Hematopoietic multipotent progenitor cell treated with erythropoietin and hydrocortisone succinate and interleukin-3 and kit ligand, for 17 days (in vitro differentiated cells): ENCODE measurements at places on chromosomes 2 and 18.
A peak's percentile ranks its signal among the peaks of the same experiment; 100 is the strongest.

- DNase-seq: no peak
Observed at GRCh38 chr2:231715988-231716616, 7.8 kb downstream of the PTMA start.

DNA sequence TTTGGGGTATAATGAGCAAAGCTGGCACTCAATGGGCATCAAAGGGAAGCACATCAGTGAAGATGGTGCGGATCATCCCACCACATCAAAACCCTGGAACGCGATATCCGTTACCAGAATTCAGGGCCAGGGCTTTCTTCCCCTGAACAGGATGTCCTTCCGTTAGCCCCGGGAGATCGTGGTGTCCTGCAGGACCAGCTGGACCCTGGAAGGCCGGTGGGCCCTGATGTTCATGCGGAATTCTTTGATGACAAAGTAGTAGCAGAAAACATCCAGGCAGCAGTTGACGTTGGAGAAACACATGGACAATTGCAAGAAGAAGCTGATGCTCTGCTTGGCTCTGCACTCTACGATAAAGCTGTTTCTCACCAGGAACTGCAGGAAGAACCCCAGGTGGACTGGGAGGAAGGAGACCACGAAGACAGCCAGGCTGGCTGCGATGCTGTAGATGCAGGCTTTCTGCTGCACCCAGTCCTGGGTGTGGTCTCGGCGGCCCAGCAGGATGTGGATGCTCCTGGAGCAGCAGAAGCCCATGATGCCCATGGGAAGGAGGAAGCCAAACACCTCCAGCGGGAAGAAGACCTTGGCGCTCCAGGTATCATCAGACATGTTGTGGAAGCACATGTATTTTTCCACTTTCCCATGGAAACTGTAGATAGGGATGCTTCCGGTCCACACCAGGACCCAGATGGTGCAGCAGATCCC is 15.0 kb downstream of the GPR55 start:
- no peak for DNase-seq

- no peak for DNase-seq
Observed at GRCh38 chr2:180356676-180357075, 349.6 kb upstream of the CWC22 start.

DNA sequence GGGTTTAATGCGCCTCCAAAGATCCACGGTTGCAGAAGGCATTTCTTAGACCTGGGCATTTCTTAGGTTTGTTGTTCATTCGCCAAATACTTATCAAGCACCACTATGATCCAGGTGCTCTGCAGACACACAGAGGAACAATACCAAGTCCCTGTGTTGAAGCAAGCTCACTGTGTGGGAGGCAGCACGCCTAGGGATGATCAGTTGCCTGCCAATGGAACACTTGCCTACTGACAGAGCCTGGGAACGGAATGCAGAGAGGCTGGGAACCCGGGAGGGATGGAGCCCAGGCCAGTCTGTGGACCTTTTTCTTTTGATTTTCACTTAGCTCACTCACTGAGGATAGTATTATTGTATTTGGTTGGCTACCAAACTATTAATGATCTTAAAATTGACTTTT is 1.9 kb upstream of the GRP start:
- DNase-seq: no peak

- DNase-seq: no peak
Observed at GRCh38 chr2:144515099-144515695, 4.7 kb downstream of the ZEB2 start.

GRCh38 chr2:217160103-217160743 is 300.4 kb upstream of the TNP1 start:
- no peak for DNase-seq

DNA sequence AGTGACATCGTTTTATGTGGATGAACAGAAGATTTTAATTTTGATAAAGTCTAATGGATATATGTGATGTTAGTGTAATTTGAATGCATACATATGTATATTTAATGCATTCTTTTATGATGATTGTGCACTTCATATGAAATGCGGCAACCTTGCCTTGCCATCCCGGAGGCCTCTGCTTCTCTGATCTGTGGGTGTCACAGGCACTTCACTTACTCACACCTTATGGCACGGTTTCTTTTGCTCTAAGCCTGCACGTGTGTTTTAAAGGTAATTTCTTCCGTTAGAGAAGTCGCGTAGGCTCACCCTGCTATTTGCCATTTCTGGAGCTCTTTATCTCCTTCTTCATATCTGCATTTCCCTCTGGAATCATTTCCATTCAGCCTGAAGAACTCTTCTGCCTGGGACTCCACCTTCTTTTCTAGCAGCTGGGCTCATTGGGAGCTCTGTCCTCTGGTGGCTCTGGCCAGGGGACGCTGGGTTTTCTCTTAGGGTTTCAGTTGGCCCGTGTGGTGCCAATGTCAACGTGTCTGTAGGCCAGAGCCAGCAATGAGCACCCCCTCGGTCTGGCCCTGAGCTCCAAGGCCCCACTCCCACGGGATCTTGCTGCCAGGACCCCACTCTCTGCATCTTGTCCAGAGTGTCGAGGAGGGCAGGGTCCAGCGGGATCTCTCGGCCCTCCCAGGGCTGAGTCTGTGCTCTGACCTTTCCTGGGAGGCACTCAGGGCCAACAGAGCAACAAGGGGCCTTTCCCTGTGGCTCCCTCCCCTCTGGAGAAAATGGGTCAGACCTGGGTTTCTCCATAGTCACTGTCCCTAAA is 97.3 kb downstream of the RTP5 start:
- DNase-seq: no peak

DNA sequence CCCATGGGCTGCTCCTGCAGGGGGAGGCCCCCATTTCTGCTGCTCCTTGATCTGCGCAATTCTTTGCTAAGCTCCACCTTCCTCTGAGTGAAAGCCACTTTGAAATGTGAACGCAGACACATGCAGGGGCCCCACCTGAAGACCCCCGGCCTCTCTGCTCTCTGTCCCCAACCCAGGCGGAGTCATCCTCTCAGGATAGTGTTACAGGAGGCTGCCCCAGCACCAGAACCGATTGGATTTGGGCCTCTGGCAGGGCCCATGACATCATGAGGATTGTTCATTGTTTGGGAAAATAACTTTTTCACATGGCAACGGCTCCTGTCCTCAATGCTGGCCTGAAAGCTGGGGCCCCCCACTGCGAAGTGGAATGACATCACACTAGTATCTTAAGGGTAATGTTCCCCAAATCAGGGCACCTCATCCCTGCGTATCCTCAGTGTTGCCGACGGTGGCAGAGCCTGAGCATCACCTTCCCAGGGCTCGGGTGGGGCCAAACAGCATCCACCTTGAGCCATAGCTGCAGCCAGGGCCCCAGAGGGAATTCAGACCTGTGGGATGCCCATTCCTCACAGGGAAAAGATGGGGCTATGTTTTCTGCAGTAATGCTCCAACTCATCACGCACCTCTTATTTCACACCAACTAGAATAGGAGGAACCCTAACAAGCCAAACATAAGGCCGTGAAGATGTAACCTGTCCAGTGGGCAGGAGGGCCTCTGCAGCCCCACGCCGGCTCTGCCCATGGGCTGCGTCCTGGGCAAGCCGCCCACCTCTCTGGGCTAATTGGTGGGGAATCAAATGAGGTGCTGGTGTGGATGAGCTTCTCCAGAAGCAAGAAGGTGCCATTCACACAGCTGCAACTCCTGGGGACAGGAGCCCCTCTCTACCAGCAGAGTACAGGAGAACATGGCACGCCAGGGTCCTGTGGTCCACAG is 2.7 kb upstream of the ERFE start:
- DNase-seq: no peak

- DNase-seq: no peak
Observed at GRCh38 chr2:46163098-46163430, 134.1 kb upstream of the EPAS1 start.

GRCh38 chr18:63016270-63016669 is 300.9 kb downstream of the PHLPP1 start:
- peak; percentile 40 for DNase-seq

GRCh38 chr2:77484026-77484425 is 38.1 kb downstream of the LRRTM4 start:
- no peak for DNase-seq

- DNase-seq: no peak
Observed at GRCh38 chr18:26526128-26526965, 22.0 kb downstream of the KCTD1 start.

- DNase-seq: no peak
Observed at GRCh38 chr2:95387358-95387757, 15.2 kb upstream of the FAHD2A start.

- no peak for DNase-seq
Observed at GRCh38 chr2:228180181-228181097, 1.0 kb downstream of the SPHKAP start.

- DNase-seq: no peak
Observed at GRCh38 chr2:131125195-131125757, 20.1 kb downstream of the PLEKHB2 start.

GRCh38 chr2:36700311-36700710 is 3.8 kb downstream of the VIT start:
- DNase-seq: no peak

DNA sequence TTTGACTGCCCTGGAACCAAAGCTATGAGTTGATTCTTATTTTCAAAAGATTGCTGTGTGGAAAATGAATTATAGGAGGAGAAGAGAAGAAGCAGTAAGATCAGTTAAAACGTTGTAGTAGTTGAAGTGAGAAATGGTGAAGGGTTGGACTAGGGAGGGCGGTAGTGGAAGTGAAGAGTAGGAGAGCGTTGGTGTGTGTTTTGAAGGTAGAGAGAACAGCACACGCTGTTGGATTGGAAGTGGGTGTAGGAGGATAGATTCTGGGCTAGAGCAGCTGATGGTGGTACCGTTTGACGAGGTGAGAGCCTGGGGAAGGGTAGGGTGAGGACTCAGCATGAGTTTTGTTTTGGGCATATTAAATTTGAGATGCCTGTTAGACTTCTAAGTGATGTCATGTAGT is 18.4 kb downstream of the RIOK3 start:
- no peak for DNase-seq

DNA sequence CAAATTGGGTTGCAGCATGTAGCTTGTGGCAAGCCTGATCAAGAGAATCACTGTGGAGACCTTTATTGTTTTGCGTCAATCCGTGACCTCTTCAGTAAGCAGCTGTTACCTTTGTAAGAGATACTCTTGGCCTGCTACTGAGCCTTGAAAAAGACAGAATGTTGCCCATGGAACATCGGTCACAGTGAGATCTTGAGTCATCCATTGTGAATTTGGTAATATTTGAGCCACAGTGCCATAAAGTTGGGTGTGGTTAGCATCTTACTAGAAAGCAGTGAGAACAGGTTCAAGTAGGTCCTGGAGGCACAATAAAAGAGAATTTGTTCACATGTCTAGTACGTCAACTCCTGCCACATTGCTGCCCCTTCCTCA is 12.7 kb upstream of the EFR3B start:
- DNase-seq: no peak

DNA sequence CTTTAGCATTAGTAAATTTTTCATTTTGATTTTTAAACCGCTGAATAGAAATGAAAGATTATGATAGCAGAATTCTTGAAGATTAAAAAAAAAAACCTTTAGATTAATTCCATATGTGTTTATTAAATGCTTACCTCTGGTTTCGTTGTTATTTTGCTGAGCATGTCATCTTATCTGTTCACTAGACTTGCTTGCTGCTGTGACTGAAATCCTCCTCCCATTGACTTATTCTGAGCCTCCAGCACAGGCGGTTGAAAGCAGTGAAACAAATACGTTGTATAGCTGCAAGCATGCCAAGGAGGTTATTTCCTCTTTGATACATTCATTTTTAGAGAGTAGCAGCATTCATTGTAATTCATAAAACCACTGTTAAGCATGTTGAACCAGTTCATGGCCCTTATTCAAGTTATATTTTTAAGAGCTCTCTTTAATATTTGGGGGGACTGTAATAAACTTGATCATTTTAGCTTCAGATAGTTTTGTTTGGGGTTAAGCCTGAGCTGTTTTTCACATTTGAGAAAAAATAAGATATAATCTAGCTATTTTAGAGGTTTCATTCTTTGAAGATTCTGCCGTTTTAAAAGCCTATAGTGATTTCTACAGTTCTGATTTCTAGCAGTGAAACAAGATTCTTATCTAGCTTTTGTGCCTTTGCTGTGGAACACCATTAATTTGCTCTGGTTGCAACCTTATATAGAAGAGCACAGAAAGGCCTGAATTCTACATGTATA is at the start of gene HTR2B:
HTR2B (minus strand) TSS at position 205 of the 731 bp plus-strand sequence. CDS start 1,278 bp downstream, outside the sequence.
- no peak for DNase-seq

DNA sequence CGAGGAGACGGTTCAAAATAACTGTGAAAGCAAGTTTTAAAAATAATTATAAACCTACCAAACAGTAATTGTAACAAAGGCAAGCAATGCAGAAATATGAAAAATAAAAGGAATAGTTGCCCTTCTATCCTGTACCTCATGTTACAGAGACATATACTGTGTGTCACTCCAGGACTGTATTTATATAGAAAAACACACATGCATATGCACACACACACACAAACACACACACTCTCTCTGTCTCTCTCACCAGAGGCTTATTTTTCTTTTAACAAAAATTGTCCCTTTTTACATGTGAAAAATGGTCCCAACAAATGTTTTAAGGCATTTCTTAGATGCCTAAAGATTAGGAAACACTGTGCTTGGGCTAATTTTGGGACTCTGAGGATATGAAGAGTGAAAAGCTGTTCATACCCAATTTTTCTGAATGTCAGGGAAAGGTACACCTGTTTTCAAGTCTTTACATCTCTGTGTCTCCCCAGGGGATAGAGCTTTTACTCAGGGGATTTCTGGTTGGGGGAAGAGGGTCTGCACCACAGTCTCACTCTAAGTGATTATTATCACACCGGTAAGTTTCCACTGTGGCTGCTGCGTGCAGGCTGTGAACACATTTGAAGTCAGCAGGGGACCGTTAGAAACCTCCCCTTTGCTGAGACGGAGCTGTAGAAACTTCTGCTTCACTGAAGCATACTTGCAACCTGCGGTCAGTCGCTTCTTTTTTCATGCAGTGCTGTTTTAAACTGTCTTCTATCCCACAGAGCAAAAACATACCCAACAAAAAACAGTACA is 51.4 kb upstream of the SPAG16 start:
- DNase-seq: no peak

- no peak for DNase-seq
Observed at GRCh38 chr18:79546781-79547272, 132.8 kb upstream of the CTDP1 start.

- no peak for DNase-seq
Observed at GRCh38 chr18:54904581-54904980, 54.7 kb downstream of the CCDC68 start.

DNA sequence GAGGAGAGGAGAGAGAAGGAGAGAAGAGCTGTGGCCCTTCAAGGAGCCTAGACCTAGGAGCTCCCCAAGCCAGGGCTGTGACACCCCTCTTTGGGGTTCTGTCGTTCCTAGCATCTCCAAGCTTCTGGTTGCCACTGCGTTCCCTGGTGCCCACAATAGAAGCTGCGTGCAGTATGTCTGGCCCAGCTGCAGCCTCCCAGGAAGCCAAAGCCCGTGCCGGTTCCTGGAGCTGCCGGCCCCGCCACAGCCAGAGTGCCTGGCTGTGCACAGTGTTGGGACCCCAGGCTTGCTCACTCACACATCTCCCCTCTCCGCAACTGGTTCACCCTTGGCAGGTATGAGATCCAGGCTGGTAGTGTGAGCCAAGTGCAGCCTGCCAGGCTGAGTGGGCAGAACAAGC is 367.7 kb upstream of the MC4R start:
- no peak for DNase-seq

DNA sequence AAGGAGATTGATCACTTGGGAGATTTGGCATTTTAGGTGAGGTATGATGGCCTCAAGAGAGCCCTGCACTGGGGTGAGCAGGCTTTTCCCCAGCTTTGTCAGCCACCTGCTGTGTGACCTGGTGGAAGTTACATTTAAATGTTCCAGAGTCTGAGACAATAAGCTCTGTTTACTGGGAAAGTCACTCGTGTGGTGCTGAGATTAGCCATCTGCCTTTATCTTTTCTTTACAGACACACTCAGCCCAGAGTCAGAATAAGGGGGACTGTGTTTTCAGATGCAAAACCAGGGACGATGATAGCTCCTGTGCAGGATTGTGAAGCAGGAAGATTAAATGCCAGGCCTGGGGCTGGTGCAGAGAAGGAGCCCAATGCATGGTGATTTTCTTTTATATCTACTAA is 47.9 kb downstream of the SH3RF3 start:
- no peak for DNase-seq
